Ureter (tissue), 1 donor: ENCODE measurements at places on chromosomes 7 and 10. TPM values are rescaled to one million over a fixed set of nuclear protein-coding genes. Genes with fewer than 3 reads are reported as not detected.

HTRA1 gene
- total RNA-seq = 55.2 TPM

DNA sequence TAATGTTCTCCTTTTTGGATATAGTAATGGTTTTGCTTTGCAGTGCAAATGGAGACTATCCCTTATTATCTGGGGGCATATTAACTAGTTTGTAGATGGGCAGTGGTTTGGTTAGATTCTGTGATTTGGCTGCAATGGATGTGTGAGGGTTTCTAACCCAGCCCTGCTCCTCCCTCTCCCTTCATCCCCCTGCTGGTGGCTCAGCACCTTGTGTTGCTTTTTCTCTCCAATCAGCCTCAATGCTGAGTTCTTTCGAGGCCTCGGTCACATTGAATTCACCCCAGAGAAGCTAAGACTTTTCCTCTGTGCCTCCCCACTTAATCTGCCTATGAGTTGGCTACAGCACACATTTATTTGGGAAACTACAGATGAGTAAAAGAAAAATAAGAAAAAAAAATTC lies 120.0 kb downstream of the MALRD1 start:
- DNase-seq = no peak

GRCh38 chr10:806451-807162 lies 117.1 kb upstream of the DIP2C start:
- no peak for DNase-seq

ACBD5 gene
- 24.8 TPM for total RNA-seq

DNA sequence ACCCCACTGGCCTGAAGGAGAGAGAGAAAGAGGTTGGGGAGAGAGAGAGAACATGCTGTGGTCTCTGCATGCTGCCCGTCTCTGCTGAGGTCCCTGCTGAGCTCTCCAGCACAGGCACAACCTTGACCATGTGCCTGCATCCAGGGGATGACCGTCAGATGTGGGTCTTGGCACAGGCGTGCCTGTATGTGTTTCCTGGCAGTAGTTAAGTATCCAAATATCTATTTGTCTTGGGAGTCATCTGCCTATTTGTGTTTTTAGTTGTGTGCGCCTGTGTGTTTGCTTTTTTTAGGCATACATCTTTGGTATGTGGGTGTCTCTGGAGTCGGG lies 1.9 kb upstream of the UNC5B start:
- peak; percentile 17 for DNase-seq

DNA sequence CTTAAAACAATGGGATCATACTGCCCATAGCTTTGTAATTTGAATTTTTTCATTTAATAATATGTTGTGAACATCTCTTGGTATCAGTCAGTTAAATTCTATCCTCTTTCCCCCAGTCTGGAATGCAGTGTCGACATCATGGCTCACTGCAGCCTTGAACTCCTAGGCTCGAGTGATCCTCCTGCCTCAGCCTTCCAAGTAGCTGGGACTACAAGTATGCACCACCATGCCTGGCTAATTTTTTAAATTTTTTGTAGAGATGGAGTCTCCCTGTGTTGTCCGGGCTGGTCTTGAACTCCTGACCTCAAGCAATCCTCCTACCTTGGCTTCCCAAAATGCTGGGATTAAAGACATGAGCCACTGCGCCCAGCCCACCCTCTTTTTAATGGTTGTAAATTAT lies 34.6 kb downstream of the MPLKIP start:
- no peak for DNase-seq

- DNase-seq = no peak
Measured at GRCh38 chr10:63042256-63042655, 90.9 kb upstream of the NRBF2 start.

DNA sequence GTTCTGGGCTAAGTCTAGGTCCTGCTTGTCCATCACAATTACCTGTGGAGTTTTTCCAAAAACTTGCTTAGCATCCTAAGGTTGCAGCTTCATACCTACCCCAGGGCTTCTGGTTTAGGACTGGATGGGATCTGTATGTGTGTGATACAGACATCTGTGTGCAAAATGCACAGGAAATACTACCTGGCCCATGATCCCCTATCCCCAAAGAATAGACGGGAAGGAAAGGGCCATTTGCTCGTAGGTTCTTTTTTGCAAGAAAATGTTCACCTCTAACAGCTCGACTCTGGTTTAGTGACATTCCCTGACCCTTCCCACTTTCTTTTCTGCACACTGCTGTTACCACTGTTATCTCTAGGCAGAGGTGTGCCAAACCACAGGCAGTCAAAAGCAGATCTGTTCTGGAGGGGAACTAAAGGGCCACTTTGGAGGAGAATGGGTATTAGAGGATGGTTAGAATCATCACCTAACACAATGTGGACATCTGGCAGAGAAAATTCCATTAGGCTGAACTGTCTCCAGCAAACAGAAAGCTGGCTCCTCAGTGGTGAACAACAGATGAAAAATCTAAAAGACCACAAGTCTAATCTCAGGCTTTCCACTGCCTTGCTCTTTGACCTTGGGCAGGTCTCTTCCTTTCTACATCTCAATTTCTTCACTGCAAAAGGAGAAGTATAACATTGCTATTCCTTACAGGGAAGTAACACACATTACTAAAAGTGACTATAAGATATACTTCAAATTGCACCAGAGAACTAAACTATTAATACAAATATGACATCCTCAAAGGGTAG lies 107.4 kb downstream of the UBE2H start:
- no peak for DNase-seq

DNA sequence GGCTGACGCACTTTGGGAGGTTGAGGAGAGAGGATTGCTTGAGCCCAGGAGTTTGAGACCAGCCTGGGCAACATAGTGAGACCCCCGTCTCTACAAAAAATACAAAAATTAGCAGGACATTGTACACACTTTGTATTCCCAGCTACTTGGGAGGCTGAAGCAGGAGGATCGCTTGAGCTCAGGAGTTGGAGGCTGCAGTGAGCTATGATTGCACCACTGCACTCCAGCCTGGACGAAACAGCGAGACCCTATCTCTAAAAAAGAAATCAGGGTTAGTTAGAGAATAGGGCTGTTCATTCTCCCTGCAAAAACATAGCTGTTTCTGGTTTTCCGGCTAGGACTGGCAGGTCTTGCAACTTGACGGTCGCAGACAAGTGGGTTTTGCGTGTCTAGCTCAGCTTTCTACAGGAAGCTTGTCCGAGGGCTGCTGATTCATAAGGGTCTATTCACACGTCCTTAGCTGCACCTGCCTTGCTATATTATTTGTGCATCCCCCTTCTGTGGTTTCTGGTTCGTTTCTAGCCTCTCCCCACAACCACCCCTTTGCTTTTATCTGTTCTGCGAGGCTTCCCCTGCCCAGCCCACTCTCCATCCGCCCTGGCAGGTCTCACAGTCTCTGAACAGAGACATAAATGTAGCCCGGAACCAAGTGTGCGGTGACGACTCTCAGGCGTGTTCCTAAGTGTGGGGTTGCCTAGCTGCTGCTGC lies 10.7 kb downstream of the AMZ1 start:
- DNase-seq = no peak

DNA sequence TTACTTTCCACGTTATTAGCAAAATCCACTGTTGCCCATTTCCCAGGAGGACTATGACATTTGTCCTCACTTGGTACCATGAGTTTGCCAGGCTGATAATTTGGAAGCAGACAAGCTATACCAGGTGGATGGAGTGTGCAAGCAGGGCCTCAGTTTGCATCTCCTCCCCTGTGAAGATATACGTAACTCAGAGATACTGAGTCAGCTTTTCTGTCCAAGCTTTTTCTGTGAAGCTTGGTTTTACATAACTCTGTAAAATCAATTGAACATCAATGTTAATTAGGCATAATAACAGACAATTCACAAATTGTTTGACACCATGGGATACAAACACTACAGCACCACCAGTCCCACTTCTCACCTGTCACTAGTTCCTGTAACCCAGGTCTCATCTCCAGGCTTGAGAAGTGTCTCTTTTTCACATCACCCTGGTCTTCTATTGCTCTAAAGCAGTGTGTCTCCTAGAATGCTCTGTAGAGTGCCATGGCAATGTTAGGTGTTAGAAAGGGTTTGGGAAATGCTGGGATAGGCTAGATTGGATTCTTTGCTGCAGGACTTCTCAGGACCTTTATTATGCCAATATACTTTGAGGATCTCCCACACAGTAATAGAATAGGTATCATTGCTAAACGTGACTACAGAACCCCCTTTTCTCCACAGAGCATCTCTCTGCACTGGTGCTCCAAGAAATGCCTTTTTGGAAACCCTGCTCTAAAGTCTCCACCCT lies 13.7 kb downstream of the FFAR4 start:
- DNase-seq = no peak

- no peak for DNase-seq
Measured at GRCh38 chr10:100847440-100847839, 65.3 kb upstream of the SLF2 start.

FAM180A gene
- total RNA-seq = 1.1 TPM

GRCh38 chr10:122554131-122555036 lies 6.2 kb upstream of the DMBT1 start:
- no peak for DNase-seq

TMEM196 gene
- total RNA-seq = 0.31 TPM

OPALIN gene
- total RNA-seq = not detected

UCMA gene
- total RNA-seq = not detected

DNA sequence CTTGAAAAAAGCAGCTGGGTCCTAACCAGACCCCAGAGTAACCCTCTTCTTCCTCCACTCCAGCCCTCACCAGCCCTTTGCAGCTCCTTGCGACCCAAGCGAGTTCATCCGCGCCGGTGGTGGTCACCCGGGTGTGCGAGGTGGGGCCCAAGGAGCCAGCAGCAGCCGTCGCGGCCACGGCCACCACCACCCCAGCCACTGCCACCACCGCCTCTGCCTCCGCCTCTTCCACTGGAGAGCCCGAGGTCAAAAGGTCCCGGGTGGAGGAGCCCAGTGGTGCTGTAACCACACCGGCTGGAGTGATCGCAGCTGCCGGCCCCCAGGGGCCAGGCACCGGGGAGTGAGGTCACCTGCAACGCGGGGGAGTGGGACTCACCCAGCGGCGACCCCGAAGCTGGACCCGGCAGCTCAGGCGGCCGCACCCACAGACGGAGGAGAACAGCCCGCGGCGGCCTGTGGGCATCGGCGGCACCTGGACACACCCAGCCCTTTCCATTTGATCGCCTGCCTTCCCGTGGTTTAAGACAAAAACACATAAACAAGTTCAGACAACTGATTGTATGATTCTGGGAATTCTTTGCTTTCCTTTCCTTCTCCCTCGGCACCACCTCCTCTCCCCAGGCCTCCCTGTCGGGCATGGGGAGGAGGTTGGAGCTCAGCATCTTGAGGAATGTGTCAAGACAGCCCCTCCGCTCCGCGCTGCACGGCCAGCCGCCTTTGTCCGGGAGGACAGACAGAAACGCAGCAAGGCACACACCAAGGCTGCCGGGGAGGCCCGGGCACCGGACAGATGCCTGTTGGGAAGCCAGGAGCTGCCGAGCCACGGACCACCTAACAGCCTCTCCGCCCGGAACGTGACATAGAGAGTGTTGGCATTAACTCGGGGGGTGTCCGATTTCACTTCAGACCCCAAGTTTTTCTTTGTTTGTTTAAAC lies 13.0 kb upstream of the AP5Z1 start:
- DNase-seq = no peak

DNA sequence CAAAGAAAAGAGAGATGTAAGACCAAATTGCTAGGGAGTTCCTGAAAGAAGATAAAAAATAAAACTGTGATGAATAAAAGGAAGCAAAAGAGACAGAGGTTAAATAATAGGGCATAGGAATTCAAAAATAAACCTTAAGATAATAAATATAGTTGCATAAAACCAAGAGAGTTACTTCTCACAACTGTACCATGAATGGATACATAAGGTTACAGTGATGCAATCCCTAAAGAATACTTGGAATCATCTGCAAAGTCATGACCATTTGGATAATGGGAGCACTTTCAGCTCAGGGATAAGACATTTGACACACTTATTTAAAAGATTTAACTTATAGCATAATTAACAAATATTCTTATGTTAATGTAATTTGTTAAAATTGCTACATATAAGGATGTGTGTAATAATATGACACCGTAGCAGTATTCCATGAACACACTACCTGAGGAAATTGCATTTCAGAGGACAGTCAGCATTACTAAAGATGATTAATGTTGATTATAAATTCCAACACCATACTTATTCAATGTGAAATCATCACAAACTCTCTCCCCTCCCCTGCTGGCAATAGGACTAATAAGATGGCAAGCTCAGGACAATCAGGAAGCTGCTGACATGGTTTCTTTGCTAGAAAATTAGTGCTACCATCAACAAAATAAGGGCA lies 202.1 kb upstream of the AKR1E2 start:
- DNase-seq = no peak

DNA sequence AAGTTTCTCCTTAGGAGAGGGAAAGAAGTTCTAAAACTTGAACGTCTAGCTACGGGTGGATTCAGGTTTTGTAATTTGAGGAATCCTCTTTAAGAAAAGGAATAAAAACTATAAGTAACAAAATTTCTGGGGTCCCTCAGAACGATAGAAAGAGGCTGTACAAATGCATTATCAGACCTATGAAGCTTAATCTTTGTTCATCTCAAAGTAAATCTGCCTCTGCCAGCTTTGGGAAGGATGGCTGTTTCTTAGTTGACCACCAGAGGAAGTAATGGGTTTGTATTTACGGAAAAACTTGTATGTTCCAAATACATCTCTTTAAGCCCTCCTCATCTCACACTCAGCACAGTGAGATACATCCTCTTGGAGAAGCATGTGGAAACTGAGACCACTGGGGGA lies 864 bp downstream of the PSTK start:
- DNase-seq = no peak

DNA sequence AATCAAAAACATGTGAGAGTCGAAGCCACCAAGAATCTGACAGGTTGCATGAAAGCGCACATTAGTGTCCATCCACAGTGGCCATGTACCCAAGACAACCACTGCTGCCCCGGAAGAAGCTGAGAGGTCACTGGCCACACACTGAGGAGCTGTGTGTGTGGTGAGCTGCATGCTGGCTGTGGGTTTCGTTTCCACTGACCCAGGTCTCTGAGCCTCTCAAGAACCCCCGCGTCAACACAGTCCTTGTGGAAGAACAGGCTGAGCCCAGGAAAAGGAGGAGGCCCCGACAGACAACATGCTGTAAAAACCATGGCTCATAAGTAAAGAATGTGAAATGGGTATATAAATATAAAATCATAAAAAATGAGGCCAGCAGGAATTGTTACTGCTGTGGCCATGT lies 8.2 kb downstream of the VIPR2 start:
- peak; percentile 20 for DNase-seq

INSYN2A gene
- total RNA-seq = 0.31 TPM

GRCh38 chr7:21915140-21915539 lies 30.6 kb downstream of the CDCA7L start:
- DNase-seq = no peak

GRCh38 chr10:4830551-4830950 lies 4.5 kb downstream of the AKR1E2 start:
- DNase-seq = no peak

FOXP2 gene
- total RNA-seq = 13.5 TPM

GRCh38 chr7:18655912-18656311 lies 160.4 kb downstream of the HDAC9 start:
- DNase-seq = no peak

- DNase-seq = no peak
Measured at GRCh38 chr7:28542410-28542809, 130.1 kb downstream of the CREB5 start.

- no peak for DNase-seq
Measured at GRCh38 chr10:67518043-67518442, 178.0 kb downstream of the CTNNA3 start.

GRCh38 chr7:63899691-63900393 lies 98.8 kb upstream of the ZNF722 start:
- DNase-seq = peak; percentile 88

NOC3L gene
- total RNA-seq = 27.9 TPM

HOXA11 gene
- total RNA-seq = 16.6 TPM
